Activated CD8-positive, alpha-beta memory T cell treated with anti-CD3 and anti-CD28 coated beads for 1 hour (primary cell): ENCODE measurements at places on chromosomes 5 and 9.

GRCh38 chr5:102937894-102938293, 182.0 kb downstream of the GIN1 start:
- DNase-seq, result no peak

DNA sequence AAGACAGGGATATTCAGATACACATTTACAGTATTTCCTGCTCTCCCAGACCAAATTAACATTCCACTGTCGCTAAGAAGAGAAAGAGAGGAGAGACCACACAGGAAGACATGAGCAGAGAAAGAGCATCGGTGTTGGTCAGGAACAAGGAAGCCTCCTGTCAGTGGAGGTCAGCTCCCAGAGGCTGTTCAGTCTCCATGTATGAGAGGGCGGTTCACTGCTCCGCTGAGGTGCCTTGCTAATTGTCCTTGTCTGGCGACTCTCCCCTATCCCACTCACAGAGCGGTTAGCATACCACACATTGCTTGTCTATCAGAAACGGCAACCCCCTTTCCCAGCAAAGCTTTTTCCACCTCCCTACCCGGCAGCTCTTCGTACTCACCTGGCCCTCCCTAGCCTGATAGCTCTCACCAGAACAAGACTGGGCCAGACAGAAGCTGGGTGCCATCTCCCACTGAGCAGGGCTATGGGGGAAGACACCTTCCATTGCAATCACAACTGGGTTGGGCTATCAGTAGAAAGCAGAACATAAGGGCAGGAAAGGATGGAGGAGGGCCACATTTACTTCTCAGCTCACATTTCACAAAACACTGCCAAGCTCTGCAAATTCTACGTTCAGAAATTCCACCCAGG, 58.6 kb upstream of the LMNB1 start:
- no peak for DNase-seq

DNA sequence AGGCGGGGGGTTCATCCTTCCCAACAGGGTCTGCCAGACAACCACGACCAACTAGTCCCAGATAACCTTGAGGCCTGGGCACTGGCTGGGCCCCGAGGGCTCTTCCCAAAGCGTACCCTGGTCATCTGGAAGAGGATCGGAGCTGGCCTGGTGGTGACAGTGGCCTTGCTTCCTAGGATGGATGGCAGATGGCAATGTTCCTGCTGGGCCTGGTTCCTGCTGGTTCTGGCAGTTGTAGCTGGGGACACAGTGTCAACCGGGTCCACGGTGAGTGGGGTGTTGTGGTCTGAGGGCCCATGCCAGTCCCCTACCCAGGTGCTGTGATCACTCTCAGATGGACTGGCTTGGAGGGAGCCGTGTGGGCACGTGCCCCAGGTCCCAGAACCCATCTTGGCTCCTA, 2.0 kb downstream of the ADAMTSL2 start:
- DNase-seq, result no peak

- DNase-seq, result no peak
Observed at GRCh38 chr9:15961217-15961616, 408.4 kb downstream of the CCDC171 start.

GRCh38 chr5:2675548-2675947, 75.9 kb downstream of the IRX2 start:
- no peak for DNase-seq

DNA sequence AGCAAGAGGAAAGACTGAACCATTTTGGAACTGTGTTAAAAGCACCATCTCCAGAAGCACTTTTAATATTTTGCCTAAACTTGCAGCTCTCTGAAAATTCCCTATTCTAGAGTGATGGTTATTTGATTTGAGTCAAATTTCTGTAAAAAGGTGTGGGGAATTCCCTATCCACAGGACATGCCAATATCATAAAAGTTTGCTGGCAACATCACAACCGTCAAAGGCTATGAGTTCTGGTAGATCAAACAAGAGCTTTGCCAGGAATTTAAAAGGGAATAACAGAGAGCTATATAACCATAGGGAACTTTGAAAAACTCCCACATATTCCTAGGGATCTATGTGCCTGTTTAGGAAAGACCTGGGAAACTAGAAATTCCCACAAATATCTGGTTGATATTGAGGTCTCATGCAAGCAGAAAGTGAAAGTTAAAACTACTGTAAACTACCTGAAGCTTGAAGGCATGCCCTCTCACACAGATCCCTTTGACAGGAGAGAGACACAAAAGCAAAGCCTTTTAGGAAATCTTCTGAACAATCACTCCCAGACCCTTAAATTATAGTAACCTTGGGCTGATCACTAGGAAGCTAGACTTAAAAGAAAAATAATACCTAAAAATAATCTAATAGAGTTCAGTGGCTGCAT, 549.9 kb downstream of the ANXA1 start:
- no peak for DNase-seq

- DNase-seq, result no peak
Observed at GRCh38 chr9:16309082-16309468, 561.4 kb downstream of the BNC2 start.

DNA sequence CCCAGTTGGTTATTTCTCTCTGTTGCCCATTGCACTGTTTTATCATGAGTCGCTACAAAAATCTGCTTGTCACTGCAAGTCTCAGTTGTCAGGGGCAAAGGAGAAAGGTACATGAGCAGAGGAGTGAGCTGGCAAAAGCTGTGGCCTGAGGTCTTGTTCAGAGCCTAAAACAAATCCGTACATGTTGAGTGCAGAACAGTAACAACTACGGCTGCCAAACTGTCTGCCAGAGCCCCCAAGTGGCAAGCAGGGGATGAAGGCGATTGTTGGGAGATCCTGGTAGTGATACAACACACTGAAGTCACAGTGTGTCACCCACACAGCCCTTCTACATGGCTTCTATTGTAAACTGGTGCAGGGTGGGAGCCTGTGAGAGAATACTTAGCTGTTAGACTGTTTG, 50.9 kb downstream of the BRINP1 start:
- DNase-seq, result no peak

GRCh38 chr5:103526164-103526915, 36.2 kb downstream of the NUDT12 start:
- DNase-seq, result no peak

DNA sequence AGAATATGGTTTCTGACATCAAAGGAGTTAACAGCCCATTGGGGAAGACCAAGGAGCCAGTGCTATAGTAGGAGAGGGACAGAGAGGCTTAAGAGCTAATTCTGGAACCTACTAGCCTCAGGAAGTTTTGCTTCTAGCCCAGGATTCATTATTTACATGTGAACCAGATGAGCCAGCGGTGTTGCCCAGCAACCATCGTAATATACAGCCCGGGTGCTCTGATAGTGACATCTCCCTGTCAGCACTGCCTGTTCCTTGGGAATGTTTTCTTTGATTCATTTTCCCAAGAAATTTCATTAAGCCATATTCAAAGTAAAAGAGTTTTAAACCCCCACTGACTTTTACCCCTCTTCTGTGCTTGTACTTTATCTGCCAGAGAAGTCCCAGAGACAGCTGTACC, 217.4 kb upstream of the ADAMTSL1 start:
- DNase-seq, result no peak

DNA sequence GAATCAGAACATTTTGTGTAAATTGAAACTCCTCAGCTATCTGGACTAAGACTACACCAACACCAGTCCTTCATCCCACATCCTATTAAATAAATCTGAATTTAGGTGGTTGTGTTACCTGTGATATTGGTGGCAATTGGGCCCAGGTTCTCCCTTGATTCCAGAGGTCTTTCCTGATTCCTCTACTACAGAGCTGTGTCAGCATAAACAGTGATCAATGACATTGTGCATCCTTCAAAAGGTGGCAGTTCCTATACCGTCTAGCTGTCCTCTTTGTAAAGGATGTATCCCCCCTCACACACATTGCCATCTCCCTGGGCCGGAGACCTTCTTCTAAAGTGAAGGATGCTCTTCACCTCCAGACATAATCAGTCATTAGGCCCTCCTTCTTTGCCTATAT, 239.2 kb downstream of the FAM114A2 start:
- DNase-seq, result no peak

DNA sequence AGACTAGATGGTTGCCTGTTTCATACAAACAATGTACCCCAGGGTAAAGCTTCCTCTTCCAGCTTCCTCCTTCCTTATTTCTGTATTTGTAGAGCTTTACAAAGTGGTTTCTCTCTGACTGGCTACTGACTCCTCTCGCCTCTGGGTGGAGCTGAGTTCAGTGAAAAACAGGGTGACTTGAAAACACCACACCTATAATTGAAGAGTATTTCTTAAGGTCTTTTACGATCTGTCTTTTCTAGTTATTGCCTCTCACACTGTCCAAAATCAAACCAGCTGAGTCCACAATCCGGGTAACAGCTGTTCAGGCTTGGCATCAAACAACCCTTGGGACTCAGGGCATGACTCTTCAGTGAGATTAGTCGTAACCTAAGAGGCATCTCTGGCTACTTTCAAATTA, 200.4 kb downstream of the ARRDC3 start:
- no peak for DNase-seq

- no peak for DNase-seq
Observed at GRCh38 chr9:37983381-37984067, 79.6 kb upstream of the SLC25A51 start.

DNA sequence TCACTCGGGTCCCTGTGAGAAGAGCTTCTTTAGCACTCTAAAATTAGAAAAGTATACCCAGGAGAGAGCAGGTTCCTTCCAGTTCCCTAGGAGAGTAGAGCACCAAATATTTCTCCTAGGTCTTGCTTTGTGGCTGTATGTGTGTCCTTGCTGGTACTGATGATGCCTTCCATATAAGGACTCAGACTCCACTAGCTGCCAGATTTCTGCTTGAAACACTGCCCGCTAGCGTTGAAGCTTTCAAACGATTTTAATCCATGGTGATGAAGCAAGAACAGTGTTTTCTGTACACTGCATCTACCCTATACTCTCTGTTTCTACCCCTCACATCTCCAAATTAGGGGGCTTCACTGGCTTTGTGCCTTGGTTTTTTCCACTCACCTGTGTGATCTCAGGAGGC, 2.4 kb upstream of the SMC2 start:
- DNase-seq, result no peak

GRCh38 chr5:172362755-172363154, 79.2 kb upstream of the UBTD2 start:
- no peak for DNase-seq

- no peak for DNase-seq
Observed at GRCh38 chr5:31054453-31054852, 139.0 kb upstream of the CDH6 start.

DNA sequence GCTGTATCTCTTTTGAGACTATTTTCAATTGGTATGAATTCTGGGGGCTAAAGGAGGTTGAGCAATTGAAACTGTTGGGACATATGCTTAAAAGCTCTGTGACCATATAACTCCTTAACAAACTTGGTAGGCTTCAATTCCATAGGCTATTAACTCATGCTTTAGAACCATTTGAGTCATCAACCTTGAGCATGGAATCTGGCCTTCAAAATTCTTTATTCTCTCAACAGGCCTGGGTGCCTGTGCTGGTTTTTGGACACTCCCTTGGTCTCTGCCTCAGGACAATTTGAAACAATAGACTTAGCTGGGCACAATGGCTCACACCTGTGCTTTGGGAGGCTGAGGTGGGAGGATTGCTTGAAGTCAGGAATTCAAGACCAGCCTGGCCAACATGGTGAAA, 61.4 kb upstream of the EPB41L4A start:
- DNase-seq, result no peak

- no peak for DNase-seq
Observed at GRCh38 chr9:94714494-94714893, 12.0 kb upstream of the AOPEP start.

GRCh38 chr5:68463606-68464005, 248.1 kb downstream of the PIK3R1 start:
- no peak for DNase-seq

GRCh38 chr5:150144879-150145278, 10.8 kb downstream of the PDGFRB start:
- DNase-seq, result no peak

DNA sequence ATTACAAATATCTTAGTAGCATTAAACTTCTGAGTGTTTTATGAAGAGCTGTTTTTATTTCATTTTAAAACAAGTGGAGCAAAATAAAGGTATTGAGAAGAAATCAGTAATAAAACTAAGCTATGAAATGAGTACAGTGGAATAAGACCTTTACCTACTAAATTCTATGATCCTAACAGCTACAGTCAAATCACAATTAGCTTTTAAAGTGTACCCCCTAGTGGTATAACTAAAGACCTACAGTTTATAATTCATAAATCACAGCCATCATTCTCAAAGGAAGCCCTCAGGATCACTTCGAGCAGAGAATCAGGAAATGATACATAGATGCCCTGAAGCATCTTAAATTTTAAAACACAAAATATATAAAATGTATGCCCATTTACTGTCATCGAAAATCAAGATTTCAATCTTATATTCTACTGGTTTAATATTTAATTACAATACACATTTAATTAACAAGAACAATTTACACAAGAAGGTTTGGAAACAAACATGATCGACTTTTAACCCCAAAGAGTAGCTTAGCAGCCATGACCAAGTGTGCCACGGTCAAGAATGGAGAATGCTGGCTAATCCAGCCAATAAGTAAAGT, 12.3 kb downstream of the CCNH start:
- DNase-seq, result no peak

DNA sequence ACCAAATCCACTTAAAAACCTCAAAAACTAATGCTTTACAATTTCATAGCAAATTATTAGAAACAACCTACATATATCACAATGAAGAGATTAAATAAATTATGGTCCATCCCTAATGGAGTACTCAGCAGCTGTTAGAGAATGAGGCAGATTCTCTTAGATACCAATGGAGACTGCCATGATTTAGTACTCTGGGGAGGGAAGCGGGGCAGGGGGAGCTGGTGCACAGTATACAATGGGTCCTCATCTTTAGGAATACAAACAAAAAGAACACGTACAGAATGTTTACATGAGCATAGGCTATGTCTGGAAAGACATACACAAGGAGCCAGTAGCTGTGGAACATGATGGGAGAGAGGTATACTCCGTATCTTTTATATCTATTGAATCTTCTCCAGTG, 2.0 kb downstream of the LIFR start:
- DNase-seq, result no peak

GRCh38 chr9:127876026-127876763, 1.3 kb downstream of the AK1 start:
- no peak for DNase-seq

DNA sequence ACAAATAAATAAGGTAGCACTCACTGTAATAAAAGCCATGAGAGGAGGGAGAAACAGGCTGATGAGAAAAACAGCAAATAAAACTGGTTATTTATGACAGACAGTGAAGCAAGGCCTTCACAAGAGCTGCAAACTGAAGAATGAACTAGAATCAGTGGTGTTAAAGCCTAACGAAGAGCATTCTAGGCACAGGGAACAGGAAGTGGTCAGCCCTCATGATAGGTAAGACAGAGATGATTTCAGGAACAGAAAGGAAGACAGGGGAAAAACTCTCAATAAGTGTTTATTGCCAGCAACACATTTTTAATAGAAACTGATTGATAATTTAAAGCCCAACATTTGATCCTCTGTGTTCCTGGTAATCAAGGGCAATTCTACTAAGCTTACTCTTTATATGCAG, 124.5 kb downstream of the EDIL3 start:
- DNase-seq, result no peak
